ENCODE measurements at places on chromosomes 11 and 22.

GRCh38 chr11:117026593-117027330 lies 71.5 kb downstream of the SIK3 start:
- DNase-seq = no peak

DNA sequence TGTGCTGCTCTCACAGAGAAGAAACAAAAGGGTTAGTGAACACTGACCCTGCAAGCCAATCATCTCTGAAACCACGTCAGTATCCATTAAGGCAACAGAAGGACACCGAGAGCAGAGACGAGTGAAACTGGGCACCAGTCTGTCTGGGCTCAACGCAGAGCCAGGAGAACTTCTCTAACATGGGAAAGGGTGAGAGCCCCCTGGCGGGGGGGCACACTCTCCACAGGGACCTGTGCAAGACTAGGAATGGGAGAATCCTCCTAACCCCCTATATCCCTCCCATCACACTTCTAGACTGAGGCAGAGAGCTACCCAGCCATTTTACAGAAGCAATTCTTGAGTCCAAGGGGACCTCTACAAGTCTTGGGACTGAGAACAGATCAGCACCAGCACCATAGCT lies 285.8 kb downstream of the SOX6 start:
- DNase-seq = no peak

- no peak for DNase-seq
Measured at GRCh38 chr11:115939104-115939730, 435.0 kb upstream of the CADM1 start.

DNA sequence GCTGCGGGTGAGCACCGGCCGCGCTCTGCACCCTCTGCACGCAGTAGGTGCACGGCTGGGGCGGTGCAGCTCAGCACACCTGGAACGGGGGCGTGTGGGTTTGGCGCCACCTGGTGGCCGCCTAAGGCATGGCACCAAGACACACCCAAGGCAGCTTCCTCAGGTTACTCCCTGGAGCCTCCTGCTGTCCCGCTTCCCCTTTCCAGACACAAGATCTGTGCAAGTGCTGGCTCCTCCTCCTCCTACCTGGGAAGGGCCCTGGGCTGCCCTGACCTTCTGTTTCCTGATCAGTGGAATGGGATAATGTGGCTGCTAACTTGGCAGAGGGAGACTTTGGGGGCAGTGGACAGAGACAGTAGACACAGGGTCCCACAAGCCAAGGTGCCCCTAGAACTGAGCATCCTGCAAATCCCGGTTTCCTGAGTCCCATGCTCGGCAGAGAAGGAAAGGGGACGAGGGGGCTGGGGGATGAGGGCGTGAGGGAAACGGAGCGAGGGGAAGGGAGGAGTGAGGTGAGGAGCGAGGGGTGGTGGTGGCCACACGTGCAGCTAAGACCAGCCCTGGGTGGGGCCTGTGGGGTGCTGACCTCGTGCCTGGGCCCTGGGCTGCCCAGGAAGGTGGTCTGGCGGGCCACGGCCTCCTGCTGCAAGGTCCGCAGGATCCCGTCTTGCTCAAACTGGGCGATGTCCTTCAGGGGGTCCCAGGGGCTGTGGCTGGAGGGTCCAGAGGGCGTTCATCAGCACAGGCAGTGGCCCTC lies 34.8 kb upstream of the CARS1 start:
- DNase-seq = peak; percentile 91

DNA sequence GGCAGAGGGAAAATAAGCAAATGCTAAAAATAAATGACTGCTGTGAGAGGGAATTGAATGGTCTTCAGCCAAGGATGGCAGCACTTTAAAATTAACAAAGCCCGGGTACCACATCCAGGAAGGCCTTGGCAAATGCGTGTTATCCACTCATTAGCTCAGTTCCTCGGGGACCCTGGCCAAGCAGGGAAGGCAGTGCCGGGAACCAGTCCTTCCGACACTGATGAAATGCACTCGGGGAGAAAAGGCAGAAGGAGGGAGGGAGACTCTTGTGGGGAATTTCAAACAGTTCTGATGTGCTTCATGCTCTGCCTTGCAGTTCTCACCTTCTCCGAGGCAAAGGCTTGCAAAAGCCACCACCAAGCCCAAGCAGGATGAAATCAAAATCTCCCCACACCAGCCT lies 38.3 kb downstream of the CLPB start:
- DNase-seq = no peak

GRCh38 chr11:108870373-108871020 lies 205.6 kb downstream of the DDX10 start:
- no peak for DNase-seq

DNA sequence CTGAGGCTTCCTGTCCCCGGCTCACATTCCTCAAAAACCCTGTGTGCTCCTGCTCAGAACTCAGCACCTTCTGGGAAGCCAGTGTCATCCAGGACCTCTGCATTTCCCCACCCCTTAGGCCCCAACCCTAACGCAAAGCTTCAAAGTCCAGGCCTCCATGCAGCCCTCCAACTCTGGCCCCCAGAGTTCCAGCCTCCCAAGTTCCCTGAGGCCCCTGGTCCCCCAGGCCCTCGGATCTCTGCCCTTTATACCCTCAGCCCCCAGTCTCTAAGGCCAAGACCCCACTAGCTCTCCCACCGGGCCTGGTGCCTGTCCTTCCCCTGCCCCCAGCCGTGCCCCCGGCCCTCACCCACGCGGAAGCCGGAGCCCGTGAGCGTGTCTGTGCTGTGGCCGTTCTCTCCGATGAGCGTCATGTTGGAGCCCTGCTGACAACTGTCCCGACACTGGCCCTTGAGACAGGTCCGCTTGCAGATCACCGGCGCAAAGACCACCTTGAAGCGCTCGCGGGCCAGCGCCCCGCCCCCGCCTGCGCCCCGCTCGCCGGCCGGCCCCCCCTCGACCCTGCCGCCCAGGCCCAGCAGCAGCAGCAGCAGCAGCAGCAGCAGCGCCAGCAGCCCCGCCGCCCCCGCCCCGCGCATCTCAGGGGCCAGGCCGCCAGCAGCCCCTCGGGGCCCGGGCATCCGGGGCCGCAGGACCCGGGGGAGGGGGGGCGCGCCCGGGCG lies 718 bp downstream of the LTBP3 start:
- DNase-seq = no peak

- DNase-seq = no peak
Measured at GRCh38 chr11:65554057-65554818, 3.9 kb downstream of the LTBP3 start.

- DNase-seq = no peak
Measured at GRCh38 chr11:101049813-101050212, 79.8 kb downstream of the PGR start.

- DNase-seq = no peak
Measured at GRCh38 chr11:85699957-85700741, 14.2 kb upstream of the CCDC89 start.

- DNase-seq = no peak
Measured at GRCh38 chr11:118998822-118999221, 884 bp downstream of the CENATAC start.

GRCh38 chr11:4960877-4961276 lies 5.4 kb upstream of the OR51A2 start:
- no peak for DNase-seq

GRCh38 chr22:36228944-36229343 lies 10.4 kb downstream of the APOL2 start:
- DNase-seq = no peak

GRCh38 chr11:131370901-131371790 lies 731 bp downstream of the NTM start:
- DNase-seq = no peak

GRCh38 chr22:31614781-31615490 lies 47.1 kb downstream of the PISD start:
- DNase-seq = no peak

DNA sequence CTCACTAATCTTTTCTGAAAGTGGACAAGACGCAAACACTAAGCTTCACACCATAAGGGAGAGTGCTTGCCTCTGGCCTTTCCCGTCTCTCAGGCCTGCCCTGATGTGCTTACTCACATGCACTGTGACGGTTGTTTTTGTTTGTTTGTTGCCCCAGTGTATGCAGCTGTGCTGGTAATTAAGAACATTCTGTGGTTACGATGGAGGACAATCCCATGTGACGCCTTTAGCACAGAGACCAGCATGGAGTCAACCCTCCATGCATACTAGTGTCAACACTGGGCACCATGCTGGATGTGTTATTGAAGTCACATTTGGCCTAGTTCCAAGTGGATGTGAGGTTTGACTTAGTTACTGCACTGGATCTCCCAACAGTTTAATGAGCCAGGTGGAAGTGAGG lies 27.8 kb upstream of the CDON start:
- DNase-seq = no peak

DNA sequence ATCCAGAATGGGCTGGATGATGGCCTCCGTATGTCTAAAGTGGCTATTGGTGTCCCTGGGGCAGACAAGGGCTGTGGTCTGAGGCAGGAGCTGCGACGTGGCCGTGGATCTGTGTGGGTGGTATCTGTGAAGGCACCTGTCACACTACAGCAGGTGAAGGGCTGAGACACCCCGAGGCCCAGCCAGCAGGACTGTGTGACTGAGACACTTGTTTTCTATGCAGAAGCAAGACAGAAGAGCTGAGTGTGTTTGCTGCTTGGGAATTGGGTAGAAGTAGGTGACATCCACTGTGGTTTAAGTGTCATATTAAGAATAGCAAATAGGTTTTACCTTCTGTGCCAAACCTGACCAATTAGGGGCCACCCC lies 35.0 kb downstream of the AMPD3 start:
- DNase-seq = no peak

- DNase-seq = no peak
Measured at GRCh38 chr22:36554098-36554497, 25.1 kb upstream of the EIF3D start.

DNA sequence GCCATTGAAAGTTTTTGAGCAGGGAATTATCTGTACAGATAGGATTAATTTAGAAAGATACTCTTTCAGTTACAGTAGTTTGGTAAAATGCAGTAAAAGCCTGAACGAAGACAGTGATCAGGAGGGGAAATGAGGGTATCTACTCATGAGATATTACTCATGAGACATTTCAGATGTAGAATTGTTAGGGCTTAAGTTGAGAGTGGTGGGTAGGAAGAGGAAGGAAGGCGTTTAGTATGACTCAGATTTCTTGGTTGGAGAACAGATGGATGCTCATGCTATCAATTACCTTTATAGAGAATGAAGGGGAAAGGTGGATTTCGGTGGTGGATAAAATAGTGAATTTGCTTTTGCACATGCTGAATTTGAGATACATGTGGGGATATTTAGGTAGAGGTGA lies 15.8 kb downstream of the CCDC81 start:
- DNase-seq = no peak

DNA sequence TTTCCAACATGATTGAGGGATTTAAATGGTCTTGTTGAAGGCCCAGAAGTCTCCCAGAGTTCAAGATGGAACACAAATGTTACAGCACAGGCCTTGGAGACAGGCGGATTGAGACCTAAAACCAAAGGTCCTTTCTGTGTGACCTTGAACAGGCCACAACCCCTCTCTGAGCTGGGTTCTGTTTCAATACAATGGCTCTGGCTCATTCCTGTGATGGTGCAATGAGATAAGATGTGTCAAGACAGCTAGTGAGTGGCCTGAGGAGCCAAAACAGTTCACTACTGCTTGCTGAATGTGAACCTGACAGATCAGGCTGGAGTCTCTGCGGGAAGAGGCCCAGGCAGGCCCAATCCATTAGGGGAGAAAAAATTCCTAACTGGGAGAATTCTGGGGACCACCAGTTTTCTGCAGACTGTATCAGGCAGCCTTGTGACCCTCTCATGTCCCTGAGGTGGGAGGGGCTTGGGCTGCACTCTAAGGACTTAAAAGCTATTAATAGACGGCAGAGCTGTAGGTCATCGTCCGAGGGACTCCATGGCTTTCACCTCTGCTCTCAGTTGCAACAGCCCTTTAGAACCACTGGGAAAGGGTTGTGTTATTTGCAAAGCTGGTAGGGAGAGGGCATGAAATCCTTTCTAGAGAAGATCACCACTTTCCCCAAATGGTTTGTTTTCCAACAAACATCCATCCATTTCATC lies 126.1 kb upstream of the TEAD1 start:
- DNase-seq = no peak

- DNase-seq = no peak
Measured at GRCh38 chr22:27240298-27241075, 561.1 kb downstream of the MN1 start.

GRCh38 chr11:46338988-46339666 lies 8.1 kb upstream of the DGKZ start:
- no peak for DNase-seq

- no peak for DNase-seq
Measured at GRCh38 chr22:48416396-48417224, 1411.1 kb downstream of the BRD1 start.

DNA sequence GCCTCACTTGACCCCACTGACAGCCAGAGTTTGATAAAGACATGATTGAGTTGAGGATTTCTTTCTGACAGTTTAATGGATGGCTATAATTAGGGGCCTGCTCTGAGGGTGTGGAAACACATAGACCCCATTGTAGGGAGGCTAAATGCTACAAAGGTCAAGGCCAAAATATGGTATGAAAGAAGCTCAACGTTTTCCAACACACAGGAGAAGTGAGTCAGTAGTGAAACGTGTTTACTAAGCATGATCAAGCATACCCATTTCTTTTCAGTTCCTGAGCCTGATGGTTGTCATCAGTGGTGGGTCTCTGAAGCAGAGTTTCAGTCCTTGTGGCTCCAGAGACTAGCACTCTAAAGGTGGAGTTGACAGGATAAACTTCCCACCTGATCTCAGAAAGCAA lies 69.7 kb downstream of the SNX19 start:
- DNase-seq = no peak

DNA sequence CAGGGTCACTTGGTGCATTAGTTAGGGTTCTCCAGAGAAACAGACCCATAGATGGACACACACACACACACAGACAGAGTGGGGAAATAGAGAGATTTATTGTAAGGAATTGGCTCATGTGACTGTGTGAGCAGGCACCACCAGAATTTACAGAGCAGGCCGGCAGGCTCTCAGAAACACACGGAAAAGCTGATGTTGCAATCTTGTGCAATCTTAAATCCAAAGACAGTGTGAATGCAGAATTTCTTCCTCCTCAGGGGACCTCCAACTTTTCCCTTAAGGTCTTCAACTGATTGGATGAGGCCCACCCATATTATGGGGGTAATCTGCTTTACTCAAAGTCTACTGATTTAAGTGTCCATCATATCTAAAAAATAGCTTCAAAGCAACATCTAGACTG lies 49.8 kb downstream of the APIP start:
- no peak for DNase-seq

Data from HEK293T (cell line).